ENCODE measurements at places on chromosomes 5 and 9.

DNA sequence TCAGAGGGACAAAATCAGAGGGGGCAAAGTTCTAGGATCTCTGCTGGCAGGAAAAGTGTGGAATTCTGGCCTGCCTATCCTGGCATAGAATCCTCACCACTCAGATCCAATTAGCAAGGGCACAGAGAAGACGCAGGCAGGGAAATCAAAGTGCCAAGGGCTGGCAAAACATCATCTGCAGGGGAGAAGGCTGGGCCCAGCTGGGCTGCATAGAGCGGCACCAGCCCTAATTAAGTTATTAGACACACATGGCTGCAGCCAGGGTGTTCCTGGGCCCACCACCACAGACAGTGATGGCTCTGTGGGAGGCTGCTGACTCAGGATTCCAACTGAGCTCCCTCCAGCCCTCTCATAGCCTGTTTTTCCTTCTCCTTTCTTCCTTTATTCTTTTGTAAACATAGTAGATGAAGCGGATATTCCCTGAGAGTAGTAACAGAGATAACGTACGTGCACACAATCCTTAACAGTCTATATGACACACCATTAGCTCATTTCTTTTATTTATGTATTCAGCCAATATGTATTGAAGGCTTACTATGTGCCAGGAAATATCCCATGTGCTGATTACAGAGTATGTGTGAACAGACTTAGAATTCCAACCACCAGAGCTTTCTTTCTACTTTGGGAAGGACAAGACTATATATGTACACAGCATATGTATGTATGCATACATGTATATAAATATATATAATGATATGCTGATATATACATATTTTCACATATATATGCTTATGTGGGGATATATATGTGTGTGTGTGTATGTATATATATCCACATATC, 236.1 kb downstream of the ASTN2 start:
- DNase-seq: no peak

DNA sequence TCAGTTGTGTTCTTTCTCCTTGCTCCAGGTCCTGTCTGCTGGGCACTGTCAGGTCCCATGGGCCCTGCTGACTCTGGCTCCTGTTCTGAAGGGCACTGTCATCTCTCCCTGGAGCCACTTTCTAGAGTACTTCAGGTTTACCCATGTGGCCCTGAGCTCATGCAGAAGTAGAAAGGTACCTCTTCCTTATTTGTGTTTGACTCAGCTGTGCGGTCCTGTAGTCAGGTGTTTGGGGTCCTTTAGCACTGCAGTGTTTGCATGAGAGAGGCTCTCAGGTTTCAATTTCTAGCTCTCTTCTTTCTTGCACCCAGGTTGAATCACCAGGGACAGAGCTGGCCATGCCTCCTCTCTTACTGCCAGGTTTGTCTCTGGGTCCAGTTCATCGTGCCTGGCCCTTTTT, 71.5 kb downstream of the HSPA4 start:
- no peak for DNase-seq

DNA sequence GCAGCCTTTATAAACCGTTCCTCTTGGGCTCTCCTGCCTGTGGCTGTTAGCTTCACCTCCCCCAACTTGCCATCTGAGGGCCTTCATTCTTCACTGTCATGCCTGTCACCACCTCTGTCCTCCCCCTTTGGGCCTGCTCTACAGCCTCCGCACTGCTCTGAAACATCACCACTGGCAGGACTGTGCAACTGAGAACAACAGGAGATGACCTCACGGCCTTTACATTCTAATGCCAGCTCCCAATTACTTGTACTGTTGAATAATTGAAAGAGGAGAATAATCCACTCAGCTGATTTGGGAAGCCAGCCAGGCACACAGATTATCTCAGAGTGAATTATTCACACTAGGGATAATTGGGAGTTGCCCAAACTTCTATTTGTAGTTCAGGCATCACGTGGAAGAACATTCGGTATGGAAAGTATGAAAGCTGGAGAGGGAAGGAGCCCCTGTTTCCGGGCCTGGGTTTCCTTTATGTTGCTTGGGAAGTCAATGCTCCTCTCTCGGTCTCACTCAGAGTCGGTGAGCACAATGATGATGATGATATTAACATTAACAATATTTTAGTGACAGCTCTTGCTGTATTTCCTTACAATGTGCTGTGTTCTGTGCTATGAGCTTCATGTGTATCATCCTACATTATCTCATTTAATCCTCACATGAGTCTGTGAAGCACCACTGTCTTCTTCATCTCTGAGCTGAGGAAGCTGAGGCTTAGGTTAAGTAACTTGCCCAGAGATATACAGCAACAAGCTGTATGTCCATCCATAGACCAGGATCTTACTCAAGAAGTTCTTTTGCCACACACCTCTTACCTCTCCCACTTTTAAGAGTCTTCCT, 99.3 kb upstream of the LRRTM2 start:
- no peak for DNase-seq

DNA sequence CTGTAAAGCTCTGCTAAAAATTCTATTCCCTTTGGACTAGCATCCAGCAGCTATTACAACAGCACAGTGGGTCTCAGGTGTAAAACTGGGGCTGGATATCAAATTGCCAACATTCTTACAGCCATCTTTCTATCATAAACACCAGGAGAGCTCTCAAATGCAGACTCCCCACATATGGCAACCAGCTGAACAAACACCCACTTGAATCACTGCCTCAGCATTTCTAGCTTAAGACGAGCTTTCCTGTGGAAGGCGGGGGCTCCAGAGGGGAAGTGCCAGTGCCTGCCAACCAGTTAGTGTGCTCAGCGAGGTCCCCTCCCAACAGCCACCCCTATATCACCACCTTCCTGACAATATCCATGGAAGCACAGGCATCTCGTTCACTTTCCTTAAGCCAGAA, 62.2 kb downstream of the IPPK start:
- DNase-seq: no peak

- no peak for DNase-seq
Measured at GRCh38 chr9:112863746-112864145, 26.9 kb downstream of the SLC46A2 start.

- DNase-seq: no peak
Measured at GRCh38 chr5:141701360-141702119, 19.5 kb upstream of the ARAP3 start.

DNA sequence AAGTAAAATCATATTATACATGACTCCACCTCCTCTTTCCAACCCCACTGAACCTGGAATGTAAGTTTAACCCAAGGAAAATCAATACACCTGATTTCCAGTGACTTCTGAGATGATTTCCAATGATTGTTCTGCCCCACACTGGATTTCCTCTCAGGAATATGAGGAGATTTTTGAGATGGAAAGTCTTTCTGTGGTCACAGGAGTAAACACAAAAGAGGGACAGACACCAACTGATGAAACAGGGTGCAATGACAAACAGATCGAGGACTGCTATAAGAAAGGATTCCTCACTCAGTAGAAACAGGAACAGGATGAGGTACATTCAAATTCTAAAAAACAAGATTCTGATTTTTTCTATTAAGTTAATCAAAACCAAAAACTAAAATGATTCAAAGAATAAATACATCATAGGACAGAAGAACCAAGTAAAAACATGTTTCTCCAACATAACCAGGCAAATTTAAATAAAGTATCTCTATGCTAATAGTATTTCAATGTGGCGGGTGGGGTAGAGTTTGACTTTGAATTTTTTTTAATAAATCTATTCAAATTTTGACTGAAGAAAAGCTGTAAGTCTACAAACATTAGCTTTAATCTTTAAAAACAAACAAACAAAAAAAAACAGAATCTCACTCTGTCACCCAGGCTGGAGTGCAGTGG, 42.1 kb downstream of the DTWD2 start:
- no peak for DNase-seq

GRCh38 chr5:145245354-145245753, 589.8 kb downstream of the PRELID2 start:
- DNase-seq: no peak

DNA sequence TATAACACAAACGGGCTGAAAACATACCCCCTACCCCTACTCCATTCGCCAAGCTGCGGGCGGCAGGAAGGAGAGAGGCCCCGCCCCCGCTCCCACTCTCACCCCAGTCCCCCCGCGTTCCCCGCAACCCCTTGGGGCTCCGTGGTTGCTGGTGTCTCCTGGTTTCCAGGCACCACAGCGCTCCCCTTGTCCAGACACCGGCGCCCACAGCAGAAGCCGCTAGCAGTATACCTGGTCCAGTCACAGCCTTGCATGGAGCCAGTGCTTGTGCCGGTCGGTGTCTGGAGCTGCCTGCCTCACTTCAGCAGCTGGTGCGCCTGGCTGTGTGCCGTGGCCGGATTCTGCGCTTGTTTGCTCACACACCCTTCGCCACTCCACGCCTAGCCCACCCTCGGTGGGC, 240.5 kb upstream of the DAB2 start:
- no peak for DNase-seq

- DNase-seq: no peak
Measured at GRCh38 chr5:142063878-142064331, 44.7 kb upstream of the NDFIP1 start.

DNA sequence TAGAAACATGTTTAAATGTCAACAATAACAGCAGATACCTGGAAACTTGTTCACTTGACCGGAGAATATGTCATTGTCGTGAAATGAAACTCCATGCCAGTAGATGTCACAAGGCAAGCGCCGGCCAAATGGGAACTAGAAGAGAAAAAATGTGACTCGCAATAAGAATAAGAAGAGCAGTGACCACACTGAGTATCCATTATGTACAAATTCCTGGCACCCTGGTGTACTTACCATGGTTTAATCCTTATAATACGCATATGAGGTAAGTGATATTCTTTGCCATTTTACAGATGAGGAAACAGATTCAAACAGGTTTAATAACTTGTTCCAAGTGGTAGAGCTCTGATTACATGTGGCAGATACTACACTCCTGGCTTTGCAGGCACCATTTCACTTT, 53.9 kb downstream of the TTLL11 start:
- DNase-seq: no peak

DNA sequence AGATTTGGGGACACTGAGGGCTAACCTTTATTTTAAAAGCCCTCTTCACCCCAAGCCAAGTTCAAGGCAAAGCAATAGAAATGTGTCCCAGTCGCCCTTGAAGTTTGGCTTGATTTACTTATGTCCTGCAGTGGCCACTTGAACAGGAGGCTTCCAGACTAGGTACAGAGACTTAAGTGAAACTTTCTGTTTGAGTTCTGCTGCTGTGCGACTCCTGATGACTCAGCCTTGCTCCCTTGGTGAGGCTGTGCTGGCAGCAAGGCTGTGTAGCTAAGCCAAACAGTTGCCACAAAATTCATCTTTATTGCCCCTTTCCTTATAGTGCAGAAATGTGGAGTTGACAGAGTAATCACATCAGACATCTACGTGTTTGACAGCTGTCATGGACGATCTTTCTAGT, 68.8 kb upstream of the NTRK2 start:
- no peak for DNase-seq

GRCh38 chr9:100714372-100715099, 136.7 kb downstream of the CAVIN4 start:
- DNase-seq: no peak

DNA sequence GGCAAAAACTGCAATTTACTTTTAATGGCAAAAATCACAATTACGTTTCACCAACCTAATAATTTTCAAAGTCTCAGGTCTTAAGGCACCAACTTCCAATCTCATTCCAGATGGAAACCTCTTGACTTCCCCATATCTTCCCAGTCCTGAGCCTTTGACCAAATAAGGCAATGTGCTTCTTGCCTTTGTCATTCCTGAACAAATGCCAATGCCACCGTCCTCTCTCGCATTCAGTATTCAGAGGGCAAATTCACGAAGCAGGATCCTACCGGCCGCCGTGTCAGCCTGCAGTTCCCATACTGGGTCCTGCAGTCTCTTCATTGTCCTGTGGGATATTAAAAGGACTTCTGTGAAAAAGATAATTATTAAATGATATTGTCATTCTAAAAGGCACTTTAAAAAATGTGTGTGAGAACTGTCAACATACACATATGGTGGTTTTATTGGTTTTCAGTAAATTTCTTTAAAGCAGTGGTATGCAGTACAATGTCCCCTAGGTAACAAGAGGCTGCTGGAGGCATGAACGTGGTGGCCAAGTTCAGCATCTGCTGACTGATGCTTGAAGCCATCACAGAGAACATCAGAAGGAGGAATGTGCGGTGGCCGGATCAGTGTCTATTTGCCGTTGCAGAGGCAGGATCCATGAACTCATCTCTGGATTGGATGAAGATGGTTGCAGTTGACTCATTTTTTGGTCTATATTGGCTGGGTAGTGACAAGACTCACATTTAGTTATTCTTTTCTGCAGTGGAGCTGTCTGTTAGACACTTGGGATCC, 101.4 kb upstream of the IRX4 start:
- DNase-seq: no peak

GRCh38 chr5:179268966-179269693, 76.1 kb downstream of the ADAMTS2 start:
- no peak for DNase-seq

DNA sequence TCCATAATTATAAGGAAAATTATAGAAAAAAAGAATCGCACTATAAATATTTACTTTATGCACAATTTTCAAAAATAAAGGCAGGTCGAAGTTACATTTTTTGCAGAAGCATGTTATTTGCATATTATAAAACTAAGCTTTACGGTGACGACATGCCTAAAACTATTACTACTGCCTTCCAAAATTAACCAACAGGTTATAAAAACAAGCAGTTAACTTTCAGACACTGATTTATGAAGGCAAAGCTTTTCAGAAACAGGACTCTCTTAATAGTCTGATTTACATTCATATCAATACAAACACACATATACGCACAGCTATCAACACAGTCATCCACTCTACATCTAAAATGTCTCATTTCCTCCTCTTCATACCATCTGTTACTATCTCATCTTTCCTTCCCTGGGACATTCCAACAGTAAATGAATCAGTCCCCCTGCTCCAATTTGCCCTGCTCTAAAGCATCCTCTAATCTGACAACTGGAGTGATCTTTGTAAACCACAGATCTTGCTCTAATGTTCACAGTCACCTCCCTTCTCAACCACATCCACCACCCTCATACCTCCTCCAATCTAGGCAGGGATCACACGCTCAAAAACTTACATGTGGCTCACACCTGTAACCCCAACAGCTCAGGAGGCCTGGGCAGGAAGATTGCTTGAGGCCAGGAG, 21.6 kb downstream of the FBXW11 start:
- DNase-seq: no peak

DNA sequence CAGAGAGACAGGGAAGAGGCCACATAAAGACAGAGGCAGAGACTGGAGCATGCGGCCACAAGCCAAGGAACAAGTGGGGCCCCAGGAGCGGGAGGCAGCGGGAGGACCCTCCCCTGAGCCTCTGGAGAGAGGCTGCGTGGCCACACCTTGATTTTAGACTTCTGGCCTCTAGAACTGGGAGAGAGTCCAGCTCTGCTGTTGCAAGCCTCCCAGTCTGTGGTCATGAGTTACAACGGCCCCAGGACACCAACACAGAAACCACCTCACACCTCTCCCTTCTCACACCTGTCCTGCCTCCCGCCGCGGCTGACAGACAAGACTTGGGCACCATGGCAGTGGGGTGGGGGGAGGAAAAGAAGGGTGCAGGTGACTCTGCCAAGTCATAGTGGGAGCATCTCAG, 2.2 kb downstream of the INPP5E start:
- DNase-seq: no peak

Data from effector CD4-positive, alpha-beta T cell (primary cell).